ENCODE measurements at places on chromosomes 12 and 14.

DNA sequence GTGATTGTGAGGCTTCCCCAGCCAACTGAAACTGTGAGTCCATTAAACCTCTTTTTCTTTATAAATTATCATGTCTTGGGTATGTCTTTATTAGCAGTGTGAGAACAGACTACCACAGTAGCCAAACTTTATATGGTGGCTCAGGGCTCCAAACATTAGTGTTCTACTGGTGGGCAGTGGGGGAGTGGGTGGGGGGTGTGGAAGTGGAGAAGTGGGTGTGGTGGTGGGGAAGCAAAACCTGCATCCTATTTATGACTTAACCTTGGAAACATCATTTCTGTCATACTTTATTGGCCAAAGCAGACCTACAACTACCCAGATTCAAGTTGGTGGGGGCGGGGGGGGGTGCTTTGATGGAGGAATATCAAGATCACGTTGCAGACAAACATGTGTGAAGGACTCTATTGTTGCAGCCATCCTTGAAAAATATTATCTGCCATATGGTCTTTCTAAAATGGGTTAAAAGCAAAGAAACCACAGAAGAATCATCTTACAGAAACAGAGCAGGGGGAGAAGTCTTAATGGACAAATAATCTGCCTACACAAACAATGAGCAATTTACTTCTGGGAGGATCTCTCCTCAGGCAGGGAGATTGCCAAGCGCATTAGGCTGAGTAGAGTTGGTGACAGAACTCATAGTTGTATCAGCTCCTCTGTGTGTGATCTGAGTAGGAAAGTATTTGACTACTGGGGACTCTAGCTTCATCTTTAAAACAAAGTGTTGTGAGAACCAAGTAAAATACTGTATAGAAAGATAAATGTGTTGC is 1.4 kb upstream of the PWP1 start:
- no peak for DNase-seq

GRCh38 chr12:111283966-111284365 is 84.9 kb downstream of the PHETA1 start:
- no peak for DNase-seq

DNA sequence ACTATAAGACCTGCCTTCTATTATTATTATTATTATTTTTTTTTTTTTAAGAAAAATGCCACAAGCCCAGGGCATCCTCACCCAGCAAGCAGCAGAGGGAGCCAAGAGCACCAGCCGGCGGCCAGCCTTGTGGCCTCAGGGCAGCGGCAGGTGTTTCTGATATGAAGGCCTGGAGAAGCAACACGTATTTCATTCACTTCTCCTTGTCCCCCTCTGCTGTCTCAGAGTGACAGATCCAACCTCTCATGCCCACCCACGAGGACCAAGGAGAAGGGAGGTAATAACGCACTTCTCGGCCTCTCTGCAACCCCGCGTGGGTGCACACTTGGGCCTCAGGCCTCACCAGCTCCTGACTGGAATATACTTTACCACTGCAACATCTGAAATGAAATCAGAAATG is 25.4 kb downstream of the CDC42BPB start:
- no peak for DNase-seq

DNA sequence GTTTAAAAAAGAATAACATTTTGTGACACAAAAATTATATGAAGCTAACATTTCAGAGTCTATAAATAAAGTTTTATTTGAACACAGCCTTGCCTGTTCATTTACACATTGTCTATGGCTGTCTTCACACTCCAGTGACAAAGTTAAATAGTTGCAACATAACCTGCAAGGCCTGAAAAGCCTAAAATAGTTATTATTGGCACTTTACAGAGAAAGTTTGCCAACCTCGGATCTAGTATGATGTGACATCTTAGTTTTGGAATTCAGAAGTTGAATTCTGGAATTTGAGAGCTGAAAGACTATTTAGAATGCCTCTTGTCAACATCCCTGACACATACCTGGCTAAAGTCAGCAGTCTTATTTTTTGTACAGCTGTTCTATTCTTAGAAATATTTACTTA is 68.3 kb downstream of the DYRK2 start:
- DNase-seq = no peak

DNA sequence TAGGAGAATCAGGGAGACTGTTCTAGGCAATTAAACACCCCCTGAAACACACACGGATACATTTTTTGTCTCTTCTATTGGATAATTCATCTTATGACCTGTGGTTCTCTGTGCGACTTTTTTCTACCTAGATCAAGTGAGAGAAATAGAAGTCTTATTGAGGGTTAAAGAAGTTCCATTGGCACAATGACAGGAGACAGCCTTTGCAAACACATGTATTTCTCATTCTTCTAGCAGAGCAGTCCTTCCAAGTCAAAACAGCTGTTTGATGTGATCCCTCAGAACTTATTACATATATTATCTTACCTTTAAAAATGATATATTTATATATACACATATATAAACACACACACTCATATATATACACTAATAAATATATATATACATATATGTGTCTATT is 496.7 kb downstream of the SLC6A15 start:
- DNase-seq = no peak

DNA sequence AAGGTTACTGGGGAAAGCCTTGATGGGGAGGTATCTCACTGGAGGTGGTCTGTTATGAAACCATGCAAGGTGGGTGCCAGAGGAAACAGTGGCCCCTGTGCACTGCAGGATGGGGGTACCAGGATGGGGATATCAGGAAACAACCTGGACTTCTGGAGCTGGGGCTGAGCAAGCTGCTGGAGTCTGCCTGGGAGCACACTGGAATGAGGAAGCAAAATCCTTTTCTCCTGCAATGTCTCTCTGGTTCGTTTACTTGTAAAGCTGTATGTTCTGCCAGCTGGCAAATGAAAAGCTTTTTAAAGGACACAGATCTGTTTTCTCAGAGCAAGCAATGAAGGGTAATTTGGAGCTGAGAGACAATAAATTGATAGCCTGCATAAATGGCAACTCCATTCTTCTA is 23.2 kb upstream of the SERPINA1 start:
- no peak for DNase-seq

All from activated T-helper 1 cell treated with Interleukin-2 at 50 U/mL for 16 hours (primary cell).